ENCODE measurements at places on chromosomes 12 and 14.

- DNase-seq, result no peak
Measured at GRCh38 chr12:82144505-82144904, 213.7 kb downstream of the CCDC59 start.

- no peak for DNase-seq
Measured at GRCh38 chr14:99344051-99344758, 72.2 kb upstream of the BCL11B start.

DNA sequence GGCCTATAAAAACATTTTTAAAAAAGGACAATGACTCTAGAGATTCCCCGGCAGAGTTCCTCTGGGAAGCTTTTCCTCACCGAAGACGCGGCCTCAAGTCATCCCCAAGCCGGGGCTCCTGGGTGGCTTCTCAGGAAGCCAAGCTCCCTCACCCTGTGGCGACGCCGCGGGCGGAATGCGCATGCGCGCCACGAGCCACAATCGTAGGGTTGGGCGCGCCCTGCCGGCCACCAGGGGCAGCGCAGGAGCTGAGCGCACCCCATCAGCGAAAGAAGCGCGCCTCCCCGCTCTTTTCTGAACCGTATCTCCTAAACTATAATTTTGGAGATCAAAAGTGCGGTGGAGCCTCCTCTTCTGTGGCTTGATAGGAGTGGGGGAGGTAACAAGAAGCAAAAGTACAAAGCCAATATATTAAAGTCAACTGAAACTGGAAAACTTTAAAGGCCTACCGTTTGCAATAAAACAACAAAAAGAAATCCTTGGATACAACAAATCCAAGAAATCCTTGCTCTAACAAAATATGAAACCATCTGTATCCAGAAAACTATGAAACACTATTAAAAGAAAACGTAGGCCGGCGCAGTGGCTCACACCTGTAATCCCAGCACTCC, 17.4 kb upstream of the CHFR start:
- DNase-seq, result no peak

- no peak for DNase-seq
Measured at GRCh38 chr12:7064516-7064915, 4.0 kb downstream of the C1S start.

DNA sequence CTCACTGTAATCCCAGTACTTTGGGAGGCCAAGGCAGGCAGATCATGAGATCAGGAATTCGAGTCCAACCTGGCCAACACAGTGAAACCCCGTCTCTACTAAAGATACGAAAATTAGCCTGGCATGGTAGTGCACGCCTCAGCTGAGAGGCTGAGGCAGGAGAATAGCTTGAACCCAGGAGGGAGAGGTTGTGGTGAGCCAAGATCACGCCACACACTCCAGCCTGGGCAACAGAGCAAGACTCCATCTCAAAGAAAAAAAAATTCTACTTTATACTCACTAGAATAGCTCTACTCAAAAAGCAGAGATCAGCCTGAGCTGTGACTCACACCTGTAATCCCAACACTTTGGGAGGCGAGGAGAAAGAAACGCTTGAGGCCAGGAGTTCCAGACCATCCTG, 17.1 kb downstream of the NUMB start:
- no peak for DNase-seq

DNA sequence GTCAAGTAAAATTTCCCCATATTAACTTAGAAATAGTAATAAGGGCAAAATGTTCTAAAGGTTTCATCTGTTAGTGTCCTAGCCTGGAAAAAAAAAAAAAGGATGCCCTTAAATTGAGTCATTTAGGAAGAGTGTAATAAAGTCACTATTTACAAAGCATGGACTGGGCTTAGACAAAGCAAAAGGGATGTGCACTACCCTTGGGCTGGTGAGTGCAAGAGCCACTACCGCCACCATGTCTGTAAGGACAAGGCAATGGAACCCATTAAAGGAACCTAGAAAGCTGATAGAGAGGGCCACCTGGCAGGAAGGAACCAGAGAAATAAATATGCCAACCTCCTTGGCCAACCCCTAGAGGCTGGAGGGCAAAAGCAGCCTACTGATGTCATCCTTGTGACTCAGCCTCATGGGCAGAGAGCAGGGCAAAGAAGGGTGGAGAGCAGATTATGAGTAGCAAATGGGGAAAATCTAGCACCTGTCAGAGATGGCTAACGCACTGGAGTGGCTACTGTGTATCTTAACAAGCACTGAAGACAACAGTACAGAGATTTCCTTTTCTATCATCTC, 59.5 kb upstream of the FUT8 start:
- DNase-seq, result no peak

DNA sequence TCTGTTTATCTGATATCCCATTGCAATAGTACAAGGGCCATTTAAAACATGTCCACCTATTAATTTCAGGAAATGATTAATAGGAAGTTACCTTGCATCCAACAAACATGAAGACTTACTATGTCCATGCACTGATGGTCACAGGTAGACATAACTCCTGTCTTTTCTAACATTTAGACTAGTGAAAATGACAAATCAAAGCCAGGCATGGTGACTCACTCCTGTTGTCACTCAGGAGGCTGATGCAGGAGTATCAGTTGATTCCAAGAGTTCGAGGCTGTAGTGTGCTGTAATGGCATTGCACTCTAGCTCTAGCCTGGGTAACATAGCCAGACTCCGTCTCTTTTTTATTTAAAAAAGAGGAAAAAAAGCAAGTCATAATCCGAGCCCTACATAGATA, 14.8 kb downstream of the HSP90B1 start:
- DNase-seq, result no peak

- DNase-seq, result no peak
Measured at GRCh38 chr12:110314308-110314707, 33.3 kb downstream of the ATP2A2 start.

- no peak for DNase-seq
Measured at GRCh38 chr12:50842637-50843493, at the start of gene TMPRSS12. Gene TMPRSS12, plus strand, starts transcription at chr12:50842926. Its CDS starts 39 bp downstream, at chr12:50842965.

- DNase-seq, result peak; percentile 96
Measured at GRCh38 chr12:96258104-96258961, 64.2 kb downstream of the ELK3 start.

GRCh38 chr14:94395888-94396574, 7.6 kb upstream of the SERPINA1 start:
- DNase-seq, result no peak

Measured in NCI-H446 treated with DMSO at 0.1 percent for 48 hours (cell line).